ENCODE measurements at places on chromosomes 1 and 21.

DNA sequence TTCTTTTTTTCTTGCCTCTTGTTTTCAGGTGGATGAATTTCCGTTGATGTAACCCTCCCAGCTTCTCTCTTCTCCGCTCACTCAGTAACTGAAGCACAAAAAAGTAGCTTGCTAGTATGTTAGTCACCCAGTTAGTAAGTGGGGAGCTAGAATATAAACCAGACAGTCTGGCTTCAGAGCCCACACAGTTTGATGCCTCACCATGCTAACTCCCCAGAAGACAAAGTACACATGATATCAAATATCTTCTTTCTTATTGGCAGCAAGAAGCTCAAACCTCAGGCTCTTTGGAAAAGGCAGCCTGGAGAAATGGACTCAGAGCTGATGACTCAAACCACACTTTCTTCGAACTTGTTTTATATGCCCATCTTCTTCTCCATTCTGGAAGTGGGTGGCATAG, 187.5 kb upstream of the PLXNA2 start:
- H3K27me3 ChIP-seq, result peaks cover 2% of the 10 kb centered on the region
- no peak for DNase-seq
- H3K36me3 ChIP-seq, result no peaks in the 10 kb centered on the region
- H3K27ac ChIP-seq, result no peak overlapping the region
- H3K4me3 ChIP-seq, result no peak overlapping the region

GRCh38 chr1:50268049-50268448, 155.2 kb downstream of the DMRTA2 start:
- no peak for DNase-seq
- no peak overlapping the region for H3K4me3 ChIP-seq
- no peak overlapping the region for H3K27ac ChIP-seq
- no peaks in the 10 kb centered on the region for H3K4me1 ChIP-seq

GRCh38 chr1:29519108-29519787, 282.9 kb downstream of the PTPRU start:
- H3K27me3 ChIP-seq, result peaks cover 71% of the 10 kb centered on the region
- no peaks in the 10 kb centered on the region for H3K4me1 ChIP-seq
- DNase-seq, result peak; percentile 35
- no peak overlapping the region for H3K27ac ChIP-seq

DNA sequence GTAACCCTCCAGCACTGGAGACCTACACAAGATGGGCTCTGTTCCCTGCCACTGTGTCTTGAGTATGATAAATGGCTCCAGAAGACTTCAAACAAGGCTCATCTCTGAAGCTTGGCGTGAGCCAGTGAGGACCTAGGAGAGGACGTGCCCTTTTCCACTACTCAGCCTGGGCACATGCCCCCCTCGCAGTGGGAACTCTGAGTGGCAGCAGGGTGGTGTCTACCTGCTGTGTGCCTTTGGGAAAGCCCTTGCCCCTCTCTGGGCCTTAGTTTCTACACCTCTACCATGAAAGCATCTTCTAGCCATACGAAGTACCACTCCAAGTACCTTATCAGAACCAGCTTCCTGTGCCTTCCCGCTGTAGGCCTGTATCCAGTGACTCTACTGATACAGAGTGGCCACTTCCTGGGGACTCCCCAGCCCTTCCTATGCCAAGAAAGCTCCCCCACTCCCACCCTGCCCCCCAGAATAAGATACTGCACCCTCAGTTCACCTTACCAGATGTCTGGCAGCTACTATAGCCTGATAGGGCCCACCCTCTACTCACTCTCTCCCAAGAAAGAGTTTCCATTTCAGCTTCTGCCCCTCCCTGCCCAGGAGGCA, 3.1 kb upstream of the MOB3C start:
- no peak for DNase-seq
- H3K36me3 ChIP-seq, result no peaks in the 10 kb centered on the region
- H3K27me3 ChIP-seq, result peaks cover 6% of the 10 kb centered on the region

- H3K4me3 ChIP-seq, result no peak overlapping the region
- peaks cover 16% of the 10 kb centered on the region for H3K4me1 ChIP-seq
- DNase-seq, result no peak
Measured at GRCh38 chr1:207873055-207873890, 37.7 kb downstream of the CD34 start.

DNA sequence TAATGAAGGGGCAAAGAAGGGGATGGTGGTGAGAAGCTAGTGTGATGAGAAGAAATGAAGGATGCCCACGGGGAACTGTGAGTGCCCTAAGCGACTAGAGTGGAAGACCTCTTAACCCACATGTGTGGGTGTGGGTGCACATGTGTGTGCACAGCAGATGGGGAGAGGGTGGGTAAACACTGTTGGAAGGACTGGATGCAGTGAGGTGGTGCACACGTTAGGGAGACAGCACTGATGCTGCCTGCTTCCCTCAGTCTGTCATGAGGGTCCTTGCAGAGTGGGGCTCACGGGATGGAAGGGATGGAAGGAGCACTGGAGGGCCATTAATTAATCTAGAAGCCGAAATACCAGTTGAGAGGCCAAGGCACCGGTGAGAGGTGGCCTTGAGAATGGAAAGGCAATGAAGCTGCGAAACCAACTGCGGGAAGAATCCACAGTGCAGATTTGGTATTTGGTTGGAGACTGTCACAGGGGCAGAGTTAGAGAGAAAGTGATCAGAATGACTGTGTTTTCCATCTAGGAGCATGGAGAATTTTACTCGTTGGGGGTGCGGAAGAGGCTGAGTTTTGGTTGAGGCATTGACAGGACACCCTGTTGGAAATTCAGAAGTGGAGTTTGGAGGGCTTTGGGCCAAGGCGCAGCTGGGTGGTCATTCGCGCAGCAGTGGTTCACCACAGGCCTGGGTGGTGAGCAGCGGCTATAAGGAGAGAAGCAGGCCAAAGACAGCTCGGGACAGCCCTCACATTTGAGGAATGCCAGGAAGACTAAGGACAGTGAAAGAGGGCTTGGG, 15.8 kb downstream of the RCSD1 start:
- H3K4me3 ChIP-seq, result no peak overlapping the region
- no peak for DNase-seq
- H3K27me3 ChIP-seq, result peaks cover 16% of the 10 kb centered on the region
- H3K36me3 ChIP-seq, result no peaks in the 10 kb centered on the region

DNA sequence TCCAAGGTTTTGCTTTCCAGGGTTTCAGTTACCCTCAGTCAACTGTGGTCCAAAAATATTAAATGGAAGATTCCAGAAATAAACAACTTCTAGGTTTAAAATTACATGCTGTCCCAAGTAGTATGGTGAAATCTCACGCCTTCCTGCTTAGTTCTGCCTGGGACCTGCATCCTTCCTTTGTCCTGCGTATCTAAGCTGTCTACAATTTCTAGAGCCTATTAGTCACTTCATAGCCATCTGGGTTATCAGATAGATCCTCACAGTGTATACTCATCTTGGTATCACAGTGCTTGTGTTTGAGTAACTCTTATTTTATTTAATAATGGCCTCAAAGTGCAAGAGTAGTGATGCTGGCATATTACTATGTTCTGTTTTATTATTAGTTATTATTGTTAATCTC, 157.7 kb downstream of the ROR1 start:
- H3K36me3 ChIP-seq, result no peaks in the 10 kb centered on the region
- H3K4me1 ChIP-seq, result peaks cover 55% of the 10 kb centered on the region
- H3K27me3 ChIP-seq, result no peaks in the 10 kb centered on the region
- H3K4me3 ChIP-seq, result no peak overlapping the region

GRCh38 chr1:156880473-156880872, 13.0 kb upstream of the PEAR1 start:
- H3K4me3 ChIP-seq, result no peak overlapping the region
- no peaks in the 10 kb centered on the region for H3K36me3 ChIP-seq
- no peak overlapping the region for H3K27ac ChIP-seq
- peaks cover 8% of the 10 kb centered on the region for H3K4me1 ChIP-seq

DNA sequence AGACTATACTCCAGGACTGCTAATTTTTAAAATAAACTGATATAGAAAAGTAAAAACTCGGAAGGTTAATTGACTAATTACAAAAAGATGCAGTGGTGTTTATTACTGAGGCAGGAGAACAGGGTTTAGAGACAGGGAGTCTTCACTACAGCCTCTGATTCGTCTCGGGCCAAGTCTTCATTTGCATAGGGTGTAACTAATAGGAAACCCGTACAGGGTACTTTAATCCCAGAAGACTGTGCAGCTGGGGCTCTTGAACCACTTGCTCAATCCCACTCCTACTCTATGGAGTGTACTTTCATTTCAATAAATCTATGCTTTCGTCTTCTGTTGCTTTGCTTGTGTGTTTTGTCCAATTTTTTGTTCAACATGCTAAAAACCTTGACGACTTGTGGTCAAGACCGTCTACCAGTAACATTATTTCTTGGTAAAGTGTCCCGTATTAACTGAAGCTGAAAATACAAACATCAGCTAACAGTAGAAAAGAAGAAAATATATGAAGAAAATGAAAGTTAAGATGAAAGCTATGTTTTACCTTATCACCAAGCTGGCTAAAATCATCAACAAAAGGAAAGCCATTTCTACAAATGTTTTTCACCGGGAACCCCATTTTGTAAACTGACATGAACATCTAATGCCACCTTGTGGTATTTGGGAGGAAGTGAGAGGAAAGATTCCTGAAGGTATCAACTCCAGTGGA, 8.0 kb downstream of the SDHB start:
- H3K36me3 ChIP-seq, result peaks cover 17% of the 10 kb centered on the region
- H3K4me3 ChIP-seq, result peak overlapping the region; percentile 55
- H3K4me1 ChIP-seq, result peaks cover 7% of the 10 kb centered on the region
- no peaks in the 10 kb centered on the region for H3K27me3 ChIP-seq

GRCh38 chr1:202034683-202035462, 24.5 kb downstream of the ELF3 start:
- H3K4me3 ChIP-seq, result peak overlapping the region; percentile 26
- H3K4me1 ChIP-seq, result peaks cover 21% of the 10 kb centered on the region
- H3K27me3 ChIP-seq, result no peaks in the 10 kb centered on the region
- DNase-seq, result peak; percentile 70
- H3K27ac ChIP-seq, result peak overlapping the region; percentile 98
- no peaks in the 10 kb centered on the region for H3K36me3 ChIP-seq

- H3K27ac ChIP-seq, result no peak overlapping the region
- H3K4me3 ChIP-seq, result no peak overlapping the region
- H3K36me3 ChIP-seq, result peaks cover 9% of the 10 kb centered on the region
- H3K27me3 ChIP-seq, result no peaks in the 10 kb centered on the region
- DNase-seq, result no peak
Measured at GRCh38 chr1:46372431-46372830, 21.7 kb upstream of the FAAH start.

GRCh38 chr1:23664837-23665795, 26.5 kb upstream of the RPL11 start:
- H3K4me3 ChIP-seq, result no peak overlapping the region
- H3K27ac ChIP-seq, result no peak overlapping the region
- DNase-seq, result no peak
- H3K27me3 ChIP-seq, result peaks cover 3% of the 10 kb centered on the region

DNA sequence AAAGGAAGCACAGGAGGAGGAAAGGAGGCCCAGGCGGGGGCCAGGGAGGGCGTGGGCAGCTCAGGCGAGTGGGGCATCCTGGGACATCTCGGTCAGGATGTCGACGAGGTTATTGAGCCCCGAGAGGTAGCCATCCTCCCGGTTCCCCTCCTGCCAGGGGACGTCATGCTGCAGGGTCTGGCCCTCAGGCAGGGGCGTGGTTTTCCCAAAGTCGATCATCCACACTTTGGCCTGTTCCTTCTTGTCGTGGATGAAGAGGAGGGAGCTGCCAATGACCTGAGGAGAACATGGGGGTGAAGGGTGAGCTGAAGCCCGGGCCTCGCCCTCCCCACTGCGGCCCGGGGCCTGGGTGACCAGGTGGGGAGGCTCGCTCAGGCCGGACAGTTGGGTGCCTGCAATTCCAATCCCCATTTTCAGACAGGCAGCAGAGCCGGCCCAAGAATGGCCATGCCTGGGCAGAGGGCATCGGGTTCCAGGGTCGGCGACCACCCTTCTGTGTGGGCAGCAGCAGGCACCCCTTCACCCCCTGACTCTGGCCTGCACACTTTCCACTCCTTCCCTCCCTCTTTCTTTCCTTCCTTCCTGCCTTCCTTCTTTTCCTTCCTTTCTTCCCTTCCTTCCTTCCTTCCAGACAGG, 86.2 kb downstream of the STUM start:
- no peak overlapping the region for H3K4me3 ChIP-seq
- no peak overlapping the region for H3K27ac ChIP-seq
- no peaks in the 10 kb centered on the region for H3K4me1 ChIP-seq
- peaks cover 4% of the 10 kb centered on the region for H3K36me3 ChIP-seq

GRCh38 chr1:193558491-193559028, 372.1 kb upstream of the B3GALT2 start:
- H3K4me3 ChIP-seq, result no peak overlapping the region
- peaks cover 20% of the 10 kb centered on the region for H3K4me1 ChIP-seq
- no peaks in the 10 kb centered on the region for H3K27me3 ChIP-seq
- no peaks in the 10 kb centered on the region for H3K36me3 ChIP-seq
- no peak for DNase-seq

DNA sequence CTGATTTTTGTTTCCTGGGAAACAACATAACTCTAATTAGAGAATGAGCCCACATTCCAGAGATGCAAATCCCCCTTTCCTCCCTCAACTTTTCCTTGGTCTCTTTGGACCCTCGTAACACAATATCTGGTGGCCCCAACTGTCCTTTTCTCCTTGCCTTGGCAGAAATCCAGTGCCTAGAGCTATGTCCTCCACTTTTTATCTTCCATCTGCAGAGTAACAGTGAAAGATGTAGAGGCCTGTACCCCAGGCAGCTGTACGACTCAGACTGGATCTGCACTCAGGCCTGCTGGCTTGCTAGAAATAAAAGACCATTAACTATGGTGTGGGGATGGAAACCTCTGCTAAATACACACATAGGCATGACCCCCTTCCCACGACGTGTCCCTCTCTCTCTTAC, 72.0 kb downstream of the WARS2 start:
- no peak overlapping the region for H3K4me3 ChIP-seq
- H3K36me3 ChIP-seq, result peaks cover 11% of the 10 kb centered on the region
- no peak for DNase-seq
- H3K27me3 ChIP-seq, result no peaks in the 10 kb centered on the region

- no peak overlapping the region for H3K27ac ChIP-seq
- H3K4me1 ChIP-seq, result peaks cover 4% of the 10 kb centered on the region
- no peak for DNase-seq
- no peaks in the 10 kb centered on the region for H3K36me3 ChIP-seq
Measured at GRCh38 chr1:11860083-11860482, 1.3 kb upstream of the NPPB start.

- no peaks in the 10 kb centered on the region for H3K27me3 ChIP-seq
- no peak for DNase-seq
- peaks cover 8% of the 10 kb centered on the region for H3K4me1 ChIP-seq
- H3K36me3 ChIP-seq, result no peaks in the 10 kb centered on the region
- no peak overlapping the region for H3K4me3 ChIP-seq
Measured at GRCh38 chr21:14403681-14404318, 20.9 kb upstream of the HSPA13 start.

DNA sequence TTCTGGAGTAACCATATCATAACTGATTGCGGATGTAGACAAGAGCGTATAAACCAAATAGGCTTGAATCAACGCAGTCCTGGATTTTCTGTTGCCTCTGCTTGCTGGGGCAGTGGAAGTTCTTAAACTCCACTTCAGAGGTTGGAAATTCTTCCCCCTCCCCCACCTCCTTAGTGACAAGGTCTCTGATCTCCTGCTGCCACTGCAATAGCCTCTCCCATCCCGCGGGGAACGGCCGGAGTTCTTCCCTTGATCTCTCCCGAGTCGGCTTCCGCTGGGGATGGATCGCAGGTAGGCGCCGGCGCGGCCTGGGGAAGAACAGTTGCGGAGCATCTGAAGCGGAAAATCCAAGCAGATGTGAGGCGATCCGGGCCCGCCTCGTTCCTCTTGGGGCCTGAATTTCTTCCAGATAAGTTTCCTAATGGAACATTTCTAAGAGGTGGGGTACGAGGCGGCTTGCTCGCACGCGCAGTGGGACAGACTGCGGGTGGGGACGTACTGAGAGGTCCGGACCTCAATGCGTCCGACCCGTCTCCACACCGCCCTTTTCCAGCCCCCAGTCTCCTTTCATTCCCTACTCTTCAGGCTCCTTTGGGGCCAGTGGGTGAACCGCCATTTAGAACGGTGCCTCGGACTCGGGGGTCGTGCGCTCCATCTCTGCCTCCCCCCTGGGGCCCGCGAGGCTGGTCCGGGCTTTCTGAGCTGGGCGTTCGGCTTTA, 3.1 kb upstream of the SIM2 start:
- no peak overlapping the region for H3K27ac ChIP-seq
- peaks cover 25% of the 10 kb centered on the region for H3K4me1 ChIP-seq
